ENCODE measurements at places on chromosomes 6 and 20.

- DNase-seq = no peak
Measured at GRCh38 chr6:56482525-56482924, 160.2 kb downstream of the DST start.

DNA sequence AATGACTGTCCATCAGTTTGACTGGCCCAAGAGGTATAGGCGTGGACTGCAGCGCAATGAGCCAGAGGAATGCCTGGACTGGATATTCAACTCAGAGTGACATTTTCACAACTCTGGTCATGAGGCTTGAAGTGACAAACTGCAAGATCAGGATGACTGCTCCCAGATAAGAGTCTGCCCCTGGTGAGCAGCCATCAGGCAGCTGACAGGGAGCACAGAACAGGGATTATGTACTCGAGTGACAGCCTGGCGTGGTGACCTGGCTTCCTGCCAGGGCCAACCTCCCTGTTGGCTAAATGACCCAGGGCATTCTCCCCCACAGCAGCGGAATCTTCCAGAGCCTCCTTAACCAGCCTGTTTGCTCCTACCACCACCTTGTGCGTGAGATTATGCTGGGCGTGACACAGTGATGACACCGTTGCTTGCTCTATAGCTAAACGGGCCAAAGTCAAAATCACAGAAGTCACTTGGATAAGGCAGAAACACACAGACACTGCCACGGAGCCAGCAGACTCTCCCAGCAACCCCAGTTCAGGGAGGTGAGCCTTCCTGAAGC, 209.1 kb upstream of the JARID2 start:
- peak; percentile 66 for DNase-seq

DNA sequence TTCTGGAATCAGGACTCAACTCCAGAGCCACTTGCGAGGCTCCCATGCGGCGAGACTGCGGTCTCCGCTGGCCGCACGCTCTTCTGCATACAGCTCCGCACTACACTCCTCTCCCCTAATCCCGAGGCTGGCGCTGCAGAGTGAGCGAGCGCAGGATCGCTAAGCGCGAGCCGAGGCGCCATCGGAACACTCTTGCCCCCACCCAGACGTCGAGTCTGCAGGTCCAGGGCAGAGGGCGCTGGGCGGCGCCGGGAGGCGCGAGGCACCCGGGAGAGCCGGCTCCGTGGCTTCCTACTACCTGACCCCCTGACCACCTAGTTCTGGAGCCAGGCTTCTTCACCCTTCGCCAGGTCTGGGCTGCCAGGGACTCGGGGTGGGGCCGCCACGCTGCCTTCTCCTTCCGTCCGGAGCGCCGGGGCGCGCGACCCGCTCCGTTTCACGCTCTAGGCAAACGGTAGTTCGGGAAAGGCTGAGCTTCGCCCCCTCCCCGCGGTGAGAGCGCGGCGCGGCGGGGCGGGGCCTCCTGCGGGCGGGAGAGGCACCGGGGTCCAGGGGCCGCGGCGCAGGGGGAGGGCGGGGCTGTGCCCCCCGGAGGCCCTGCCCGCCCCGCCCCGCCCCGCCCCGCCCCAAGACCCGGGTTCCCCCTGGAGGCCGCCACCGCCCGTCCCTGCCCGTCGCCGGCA, 5.4 kb upstream of the TUBB2A start:
- DNase-seq = peak; percentile 99

GRCh38 chr20:58706975-58707681, 14.5 kb downstream of the NPEPL1 start:
- DNase-seq = peak; percentile 29

DNA sequence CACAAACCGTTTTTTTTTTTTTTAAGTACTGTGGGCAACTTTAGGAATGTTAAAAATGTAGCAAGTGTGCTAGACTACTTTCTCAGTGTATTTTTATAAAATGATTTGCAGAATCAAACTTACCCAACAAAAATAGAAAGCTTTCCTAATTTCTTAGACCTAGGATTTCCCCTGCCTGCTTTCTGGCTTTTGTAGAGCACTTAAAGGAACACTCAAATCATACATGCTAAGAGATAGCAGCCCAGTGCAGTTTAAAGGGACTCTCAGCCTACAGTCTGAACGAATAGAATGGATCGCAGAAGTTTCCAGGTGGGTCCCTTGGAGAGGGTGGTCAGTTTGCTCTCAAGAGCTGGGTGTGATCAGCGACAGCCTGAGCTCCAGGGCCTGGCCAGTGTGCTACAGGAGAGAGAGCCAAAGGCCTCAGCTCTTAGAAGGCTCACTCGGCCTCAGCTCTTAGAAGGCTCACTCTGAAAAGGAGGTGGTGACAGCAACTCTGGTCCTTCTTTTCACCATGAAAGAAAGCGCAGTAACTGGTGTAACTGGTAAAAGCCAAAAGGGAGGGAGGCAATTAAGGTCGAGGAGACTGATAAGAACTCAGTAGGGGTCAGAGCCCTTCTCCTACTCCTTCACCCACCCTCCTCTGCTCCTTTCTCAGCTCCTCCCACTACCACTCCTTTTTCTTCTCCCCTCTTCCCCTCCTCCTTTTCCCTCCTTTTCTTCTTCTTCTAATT, 142.4 kb downstream of the ZFP64 start:
- DNase-seq = no peak

- DNase-seq = no peak
Measured at GRCh38 chr20:9214685-9215084, 145.8 kb downstream of the PLCB4 start.

GRCh38 chr6:53377289-53377688, 28.5 kb upstream of the ELOVL5 start:
- DNase-seq = no peak

GRCh38 chr6:32659856-32660595, 6.4 kb downstream of the HLA-DQB1 start:
- no peak for DNase-seq

DNA sequence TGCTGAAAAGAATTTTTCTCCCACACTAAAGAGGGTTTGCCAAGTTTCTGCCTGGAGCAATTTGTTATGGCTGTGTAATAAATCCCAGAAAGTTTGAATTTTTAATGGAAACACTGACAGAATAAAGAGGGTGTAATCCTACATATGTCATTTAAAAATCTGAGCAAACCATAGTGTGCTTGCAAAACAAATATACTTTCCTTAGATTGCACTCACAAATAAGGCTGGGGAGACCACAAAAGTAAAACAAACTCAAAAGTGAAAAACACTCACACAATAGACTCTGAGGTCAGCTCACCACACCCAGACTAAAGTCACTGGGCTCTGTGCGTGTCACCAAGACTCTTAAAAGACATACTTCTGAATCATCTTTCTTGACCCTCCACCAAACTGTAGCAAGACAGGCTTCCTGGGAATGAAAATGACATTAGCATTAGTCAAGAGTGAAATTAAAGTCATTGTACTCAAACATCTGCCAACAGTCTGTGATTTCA, 4.8 kb upstream of the ATXN1 start:
- no peak for DNase-seq

DNA sequence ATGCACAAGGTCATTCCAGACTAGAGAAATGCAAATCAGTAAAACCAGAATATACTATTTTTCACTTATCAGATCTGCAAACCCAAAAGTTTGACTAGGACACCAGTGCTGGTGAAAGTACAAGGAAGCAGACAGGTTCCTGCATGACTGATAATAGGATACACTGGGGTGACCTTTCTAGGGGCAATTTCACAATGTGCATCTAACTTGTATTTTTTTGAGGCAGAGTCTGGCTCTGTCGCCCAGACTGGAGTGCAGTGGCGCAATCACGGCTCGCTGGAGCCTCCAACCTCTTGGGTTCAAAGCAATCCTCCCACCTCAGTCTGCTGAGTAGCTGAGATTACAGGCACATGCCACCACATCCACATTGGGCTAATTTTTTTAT, 11.4 kb downstream of the COMMD7 start:
- no peak for DNase-seq

DNA sequence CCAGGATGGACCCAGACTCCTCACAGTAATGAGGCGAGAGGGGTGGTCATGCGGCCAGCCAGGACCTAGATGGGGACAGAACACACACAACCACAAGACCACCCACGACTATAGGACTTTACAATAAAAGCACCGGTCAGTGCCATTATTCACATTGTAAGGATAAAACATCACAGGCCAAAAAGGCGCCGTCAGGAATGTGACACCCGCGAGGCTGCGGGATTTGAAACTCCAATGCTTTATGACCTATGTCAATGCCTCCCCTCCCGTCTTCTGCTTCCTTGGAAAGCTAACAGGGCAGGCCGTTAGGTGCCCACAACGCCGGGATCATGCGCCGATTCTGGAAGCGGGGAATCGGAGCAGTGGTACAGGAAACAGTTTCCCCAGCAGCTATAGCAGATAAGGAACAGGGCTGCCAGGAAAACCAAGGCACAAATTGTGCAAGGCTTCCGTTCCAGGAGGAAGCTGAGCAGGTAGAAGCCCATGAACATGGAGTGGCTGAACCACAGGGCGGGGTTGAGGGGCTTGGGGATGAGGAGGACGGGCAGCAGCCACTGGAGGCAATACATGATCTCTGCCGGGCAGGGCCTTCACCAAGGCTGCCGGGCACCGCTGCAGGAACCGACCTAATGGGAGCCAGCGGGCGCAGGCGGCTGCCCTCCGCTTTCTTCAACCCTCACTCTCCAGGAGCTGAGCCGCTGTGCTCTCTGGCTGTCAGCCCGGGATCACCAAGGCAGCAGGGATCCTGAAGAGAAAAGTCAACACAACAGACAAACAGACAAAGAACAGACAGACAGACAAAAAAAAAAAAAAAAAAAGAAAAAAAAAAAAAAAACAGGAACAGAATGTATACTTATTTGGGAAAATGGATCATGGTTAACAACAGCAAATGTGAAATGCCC, 2.2 kb upstream of the NNAT start:
- peak; percentile 56 for DNase-seq

DNA sequence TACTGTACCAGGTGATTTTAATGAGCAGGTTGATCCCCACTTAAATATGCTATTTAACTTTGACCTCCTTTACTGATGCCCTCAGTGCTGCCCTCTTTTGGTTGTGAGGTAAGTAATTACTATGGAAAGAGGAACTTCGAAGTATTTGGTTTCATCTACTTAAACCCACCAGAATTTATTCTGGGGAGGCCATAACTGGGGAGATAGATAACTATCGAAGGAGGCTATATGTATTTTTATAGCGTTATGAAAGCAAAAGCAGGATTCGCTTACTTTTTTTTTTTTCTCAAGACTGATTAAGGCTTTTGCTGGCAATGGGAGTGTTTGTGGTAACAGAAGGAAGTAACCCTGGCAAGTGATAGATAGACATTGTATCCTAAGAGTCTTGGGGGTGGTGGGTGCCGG, 168.9 kb upstream of the CENPW start:
- no peak for DNase-seq

DNA sequence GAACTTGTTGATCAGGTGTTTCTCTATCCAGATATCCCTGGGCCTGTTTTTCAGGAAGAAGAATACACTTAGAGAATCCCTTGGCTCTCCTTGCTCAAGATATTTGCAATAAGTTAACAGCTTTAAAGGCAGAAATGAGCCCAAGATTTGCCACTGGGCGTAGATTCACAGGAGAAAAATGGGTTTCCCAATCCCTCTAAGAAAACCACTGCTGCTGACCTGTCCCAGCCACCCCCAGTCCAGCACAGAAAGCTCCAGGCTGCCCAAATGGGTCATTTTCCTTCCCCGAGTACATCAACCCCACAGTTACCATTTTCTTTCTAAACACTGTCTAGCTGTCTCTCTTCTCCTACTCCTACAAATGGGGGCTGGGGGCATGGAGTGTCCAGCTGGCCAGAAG, 67.3 kb downstream of the ANKRD60 start:
- DNase-seq = no peak

- DNase-seq = no peak
Measured at GRCh38 chr20:8951164-8951563, 117.7 kb upstream of the PLCB4 start.

DNA sequence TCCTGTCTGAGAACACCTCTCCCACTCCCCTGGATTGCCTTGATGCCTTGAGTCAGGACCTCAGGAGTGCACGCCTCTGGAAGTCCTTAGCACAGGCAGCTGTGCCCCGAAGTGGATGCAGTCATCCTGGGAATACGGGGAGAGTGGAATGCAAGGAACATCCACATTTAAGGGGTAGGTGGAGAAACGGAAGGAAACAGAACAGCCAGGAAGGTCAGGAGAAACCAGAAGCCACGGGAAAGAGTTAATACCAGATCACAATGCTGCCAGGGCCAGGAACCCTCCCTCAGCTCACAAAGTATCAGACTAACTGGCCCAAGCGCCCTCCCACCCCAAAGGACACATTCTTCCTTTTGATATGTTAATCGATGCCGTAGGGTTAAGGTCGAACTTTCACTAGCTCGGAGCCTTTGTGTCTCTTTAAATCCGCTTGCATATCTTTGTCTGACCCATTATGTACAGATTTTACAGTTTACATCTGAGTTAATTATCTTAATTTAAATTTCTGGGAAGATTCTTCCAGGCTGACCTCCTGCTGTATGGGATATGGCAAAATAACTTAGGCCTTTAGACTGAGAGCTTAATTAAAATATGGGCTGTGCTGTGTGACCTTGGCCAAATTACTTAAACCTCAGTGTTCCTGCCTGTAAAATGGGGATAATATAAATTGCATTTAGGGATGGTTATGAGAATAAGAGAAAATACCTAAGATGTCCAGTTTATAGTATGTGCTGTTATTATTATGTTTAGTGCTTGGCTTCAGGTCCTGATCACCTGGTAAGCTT, 24.0 kb upstream of the CCND3 start:
- no peak for DNase-seq

Data from D341Med (cell line).